ENCODE measurements at places on chromosomes 1 and 21. TPM values are rescaled to one million over a fixed set of nuclear protein-coding genes. Genes with fewer than 3 reads are reported as not detected.

DNA sequence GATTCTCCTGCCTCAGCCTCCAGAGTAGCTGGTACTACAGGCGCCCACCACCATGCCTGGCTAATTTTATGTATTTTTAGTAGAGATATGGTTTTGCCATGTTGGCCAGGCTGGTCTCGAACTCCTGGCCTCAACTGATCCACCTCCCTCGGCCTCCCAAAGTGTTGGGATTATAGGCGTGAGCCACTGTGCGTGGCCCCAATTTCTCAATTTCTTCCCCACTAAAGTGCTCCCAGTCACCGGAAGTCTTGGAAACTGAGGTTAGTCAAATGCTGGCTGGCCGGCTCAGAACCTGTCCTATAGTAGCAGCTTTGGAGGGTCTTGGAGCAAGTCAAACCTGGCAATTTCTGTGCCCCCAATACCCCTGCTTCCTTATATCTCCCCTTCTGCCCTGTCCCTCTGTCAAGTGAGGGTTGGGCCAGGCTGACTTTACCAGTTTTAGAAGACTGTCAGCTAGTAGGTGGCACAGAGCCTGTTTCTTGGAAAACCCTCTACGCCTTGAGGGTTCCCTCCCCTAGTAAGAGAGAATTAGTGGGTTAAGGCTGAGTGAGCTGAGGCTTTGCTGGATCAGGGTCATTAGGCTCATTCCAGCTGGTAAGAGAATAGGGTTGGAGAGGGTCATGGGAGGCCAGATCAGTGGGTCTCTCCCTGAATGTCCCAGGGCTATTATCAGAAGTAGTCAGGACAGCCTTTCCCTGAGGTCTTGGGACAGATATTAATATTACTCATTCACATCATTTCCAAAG, 8.3 kb upstream of the EPB41 start:
- DNase-seq: no peak

- DNase-seq: no peak
Measured at GRCh38 chr1:63971557-63971956, 197.7 kb downstream of the ROR1 start.

Gene F5
- total RNA-seq: 0.54 TPM

DNA sequence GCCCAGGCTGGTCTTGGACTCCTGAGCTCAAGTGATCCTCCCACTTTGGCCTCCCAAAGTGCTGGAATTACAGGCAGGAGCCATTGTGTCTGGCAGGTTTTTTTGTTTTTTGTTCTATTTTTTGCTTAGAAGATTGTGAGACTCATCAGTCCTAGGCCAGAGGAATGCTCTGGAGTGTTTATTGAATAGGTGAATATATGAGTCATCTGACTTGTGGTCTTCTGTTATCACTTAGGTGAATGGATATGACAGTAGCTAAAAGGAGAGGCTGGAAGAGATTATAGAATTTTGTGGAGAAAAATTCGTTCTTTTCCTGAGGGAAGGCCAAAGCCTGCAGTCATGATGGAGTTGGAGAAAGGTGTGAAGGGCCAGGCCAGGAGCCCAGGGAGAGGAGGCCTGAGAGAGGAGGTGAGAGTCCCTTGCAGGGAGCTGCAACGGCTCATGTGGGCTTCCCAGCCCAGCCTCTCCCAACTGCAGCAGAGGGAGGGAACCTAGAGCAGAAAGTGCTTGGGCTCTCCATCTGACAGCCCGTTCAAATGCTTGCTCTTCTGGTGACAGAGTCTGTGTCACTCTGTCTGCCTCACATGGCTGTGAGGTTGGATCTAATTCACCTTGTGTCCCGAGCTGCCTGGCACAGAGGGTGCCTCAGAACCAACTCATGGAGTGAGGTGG, 31.6 kb upstream of the ACOT11 start:
- DNase-seq: no peak

DNA sequence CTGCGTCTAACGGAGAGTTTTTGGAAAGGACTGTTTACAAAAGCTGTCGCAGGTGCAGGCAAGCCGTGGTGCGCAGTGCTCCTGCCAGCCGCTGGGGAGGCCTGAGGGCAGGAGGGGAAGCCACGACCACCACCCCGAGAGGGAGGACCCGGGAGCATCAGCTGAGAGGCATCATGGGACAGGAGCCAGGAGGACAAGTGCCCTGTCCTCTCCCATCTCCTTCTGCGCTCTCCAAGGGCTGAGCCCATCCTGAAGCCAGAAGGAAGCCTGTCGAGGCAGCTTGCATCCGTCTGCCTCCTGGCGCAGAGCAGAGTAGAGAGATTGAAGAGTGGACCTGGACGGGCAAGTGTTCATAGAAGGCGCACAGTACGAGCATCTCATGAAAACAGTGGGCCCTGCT, 310.9 kb downstream of the KIF26B start:
- no peak for DNase-seq

DNA sequence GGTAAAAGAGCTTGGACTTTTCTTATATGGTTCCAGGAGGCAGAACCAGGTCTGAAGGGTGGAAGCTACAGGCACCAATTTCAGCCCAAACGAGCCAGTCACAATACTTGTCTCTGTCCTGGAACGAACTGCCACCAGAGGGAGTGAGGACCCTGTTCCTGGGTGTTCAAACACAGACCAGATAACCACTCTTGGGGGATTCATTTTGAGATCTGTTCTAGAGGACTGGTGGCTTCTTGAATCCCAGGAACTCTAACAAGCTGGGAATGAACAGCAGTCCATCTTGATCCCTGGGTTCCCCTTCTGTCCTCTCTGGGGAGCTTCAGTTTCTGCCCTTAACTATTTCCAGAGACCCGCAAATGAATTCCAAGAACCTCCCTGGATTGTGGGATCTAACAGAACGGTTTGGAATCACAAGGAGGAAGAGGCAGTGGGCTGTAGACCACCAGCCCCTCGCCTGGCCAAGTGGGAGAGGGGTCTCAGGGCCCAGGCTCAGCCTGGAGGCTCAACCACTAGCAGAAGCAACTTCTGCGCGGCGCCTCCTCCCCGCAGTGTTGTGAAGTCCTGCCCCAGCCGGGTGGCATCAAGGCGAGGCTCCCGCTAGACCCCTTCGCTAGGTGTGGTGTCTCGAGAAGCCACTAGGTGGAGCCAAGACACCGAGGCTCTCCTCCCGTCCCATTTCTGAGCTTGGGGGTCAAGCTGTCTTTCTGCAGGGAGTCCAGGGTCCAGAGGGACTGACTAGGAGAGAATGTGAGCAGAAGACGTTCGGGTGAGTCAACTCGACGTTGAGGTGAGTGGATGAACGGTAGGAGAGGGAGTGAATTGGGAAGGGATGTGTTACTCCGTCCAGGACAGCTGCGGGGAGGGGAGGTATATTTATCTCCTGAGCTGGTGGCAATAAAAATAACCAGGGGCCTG, 12.1 kb upstream of the NES start:
- DNase-seq: peak; percentile 91

GRCh38 chr1:172246521-172247390, 173.7 kb upstream of the C1orf105 start:
- no peak for DNase-seq

DNA sequence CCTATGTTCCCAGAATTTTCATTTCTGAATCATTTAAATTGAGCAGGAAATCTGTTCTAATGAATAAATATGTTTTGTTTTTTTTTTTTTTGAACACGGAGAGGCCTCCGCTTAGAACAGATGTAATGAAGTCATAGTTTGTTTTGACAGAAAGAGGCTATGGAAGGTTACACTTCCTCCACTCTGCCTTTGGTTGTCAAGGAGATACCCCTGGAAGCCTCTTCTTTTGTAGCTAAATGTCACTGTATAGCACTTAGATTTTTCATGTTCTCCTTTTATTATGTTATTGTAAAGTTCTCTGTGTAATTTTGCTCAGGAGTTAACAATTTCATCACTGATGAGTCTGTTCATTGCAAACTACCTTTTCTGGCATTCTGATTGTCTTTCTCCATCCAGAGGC, 22.7 kb upstream of the GNG12 start:
- no peak for DNase-seq

DNA sequence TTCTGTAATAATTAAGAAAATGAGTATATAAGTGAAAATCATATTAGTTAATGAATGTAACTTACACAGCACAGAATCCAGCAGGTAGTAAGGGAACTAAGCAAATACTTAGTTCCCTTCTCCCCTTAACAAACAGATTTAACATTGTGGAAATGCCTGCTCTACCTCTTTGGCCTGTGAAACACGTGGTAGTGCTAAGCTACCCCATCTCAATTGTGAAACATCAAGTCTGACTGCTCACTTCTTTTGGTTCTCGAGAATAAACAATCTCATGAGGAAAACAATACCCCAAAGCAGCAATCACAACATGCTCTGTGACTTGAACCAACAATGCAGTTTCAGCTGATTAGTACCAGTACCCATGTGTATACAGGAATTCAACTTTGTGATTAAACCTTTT, 4.7 kb downstream of the MYSM1 start:
- no peak for DNase-seq

- DNase-seq: no peak
Measured at GRCh38 chr1:53766194-53766742, 27.3 kb upstream of the GLIS1 start.

GRCh38 chr1:199279872-199280645, 641.2 kb downstream of the PTPRC start:
- DNase-seq: no peak

- DNase-seq: peak; percentile 42
Measured at GRCh38 chr1:53559391-53559815, 100.2 kb downstream of the DMRTB1 start.

DNA sequence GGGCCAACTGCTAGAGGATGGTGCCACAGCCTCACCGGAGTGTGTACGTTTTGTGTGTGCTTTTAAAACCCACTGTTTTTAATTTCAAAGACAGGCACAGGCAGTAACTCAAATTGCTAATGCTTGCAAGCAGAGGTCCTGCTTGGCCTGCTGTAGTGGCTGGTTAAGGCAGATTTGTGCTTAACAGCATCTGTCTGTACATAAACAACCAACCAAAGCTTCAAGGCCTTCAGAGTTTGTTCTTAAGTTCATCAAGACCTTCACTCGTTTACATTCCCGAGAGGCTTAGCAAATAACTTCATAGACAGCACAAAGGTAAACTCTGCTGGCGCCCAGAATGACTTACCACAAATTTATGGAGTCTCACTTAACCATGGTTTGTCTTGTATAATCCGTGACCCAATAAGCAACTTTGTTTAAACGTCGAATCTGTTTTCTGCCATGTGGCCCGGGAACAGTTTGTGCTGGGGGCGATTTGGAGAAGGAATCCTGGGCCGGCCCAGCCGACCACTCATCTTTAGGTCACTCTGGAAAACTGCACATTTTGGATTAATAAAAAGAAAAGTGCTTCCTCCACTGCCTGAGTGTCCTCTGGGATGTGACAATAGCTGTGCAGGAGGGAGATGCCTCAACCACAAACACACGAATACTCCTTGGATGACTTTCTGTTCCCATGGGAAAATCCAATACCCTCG, 58.1 kb downstream of the CAPZB start:
- peak; percentile 82 for DNase-seq

DNA sequence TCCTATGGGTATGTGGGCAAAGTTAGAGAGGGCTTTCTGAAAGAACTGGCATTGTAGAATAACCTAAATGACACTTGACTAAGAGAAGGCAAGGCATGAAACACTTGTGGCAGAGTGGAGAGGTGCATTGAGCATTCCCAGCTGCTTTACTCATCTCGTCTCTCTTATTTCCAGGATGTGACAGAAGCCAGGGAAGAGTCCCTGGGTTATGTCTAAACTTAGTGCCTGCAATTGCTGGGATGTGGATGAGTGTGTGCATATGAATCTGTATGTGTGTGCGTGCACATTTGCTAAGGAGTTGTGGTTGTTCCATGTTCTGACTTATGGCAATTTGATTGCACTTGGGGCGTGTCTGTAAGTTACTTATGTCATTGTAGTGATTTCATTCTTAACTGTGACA, 1326.5 kb upstream of the B3GALT2 start:
- DNase-seq: no peak

DNA sequence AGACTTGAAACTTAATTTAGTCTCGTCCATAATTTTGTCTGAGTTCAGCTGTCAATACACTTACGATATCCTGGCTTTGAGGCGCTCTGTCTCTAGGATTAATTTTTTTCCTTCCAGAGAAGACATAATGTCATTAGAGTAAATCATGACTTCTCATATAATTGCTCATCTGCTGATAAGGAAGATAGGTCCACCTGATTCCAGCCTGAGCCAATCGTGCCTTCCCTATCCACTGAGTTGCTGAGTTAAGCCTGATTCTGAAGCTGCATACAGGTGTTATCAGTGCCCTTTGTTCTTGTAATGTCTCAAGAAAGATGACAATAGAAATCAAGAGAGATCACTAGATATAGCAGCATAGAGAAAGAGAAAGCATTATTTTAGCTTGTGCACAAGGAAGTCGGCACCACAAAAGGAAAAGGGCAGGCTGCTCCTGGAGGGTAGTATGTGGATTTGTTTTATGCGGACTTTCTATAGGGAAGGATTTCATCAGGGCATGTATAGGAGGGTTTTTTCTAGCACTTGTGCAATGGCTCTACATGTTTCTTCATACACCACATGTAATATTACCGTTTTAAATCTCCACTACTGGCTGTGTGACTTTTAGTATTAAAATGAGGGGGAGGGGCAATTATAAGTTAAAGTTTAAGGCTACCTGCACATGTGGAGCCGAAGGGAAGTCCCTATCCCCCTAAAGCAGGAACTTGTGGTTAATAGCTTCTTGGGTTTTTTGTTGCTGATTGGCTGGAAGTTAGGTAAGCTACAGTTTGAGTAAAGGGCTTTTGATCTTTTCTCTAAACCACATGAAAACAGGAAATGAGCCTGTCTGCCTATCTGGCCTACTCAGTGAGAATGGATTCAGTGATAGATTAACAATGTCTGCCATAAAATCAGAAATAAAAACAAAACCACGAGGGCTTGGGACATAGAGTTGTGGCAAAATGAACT, 133.4 kb downstream of the PLPPR5 start:
- DNase-seq: no peak

DNA sequence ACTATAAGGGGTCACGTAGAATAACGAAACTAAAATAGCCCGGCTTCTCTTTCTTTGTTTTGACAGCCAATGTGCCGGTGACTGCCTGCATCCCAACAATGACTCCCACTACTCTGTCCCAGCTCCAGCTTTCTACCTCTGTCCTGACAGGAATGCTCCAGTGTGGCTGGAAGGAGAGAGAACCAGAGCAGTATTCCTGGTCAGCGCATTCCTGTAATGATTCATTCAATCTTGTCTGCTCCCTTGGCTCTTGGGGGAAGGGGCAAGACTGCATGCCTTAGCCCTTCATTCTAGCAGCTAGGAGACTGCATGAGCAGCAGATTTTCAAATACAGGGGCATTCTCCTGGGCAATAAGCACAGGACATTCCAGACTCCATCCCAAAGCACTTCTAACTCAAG, 132.1 kb upstream of the PRMT6 start:
- no peak for DNase-seq

DNA sequence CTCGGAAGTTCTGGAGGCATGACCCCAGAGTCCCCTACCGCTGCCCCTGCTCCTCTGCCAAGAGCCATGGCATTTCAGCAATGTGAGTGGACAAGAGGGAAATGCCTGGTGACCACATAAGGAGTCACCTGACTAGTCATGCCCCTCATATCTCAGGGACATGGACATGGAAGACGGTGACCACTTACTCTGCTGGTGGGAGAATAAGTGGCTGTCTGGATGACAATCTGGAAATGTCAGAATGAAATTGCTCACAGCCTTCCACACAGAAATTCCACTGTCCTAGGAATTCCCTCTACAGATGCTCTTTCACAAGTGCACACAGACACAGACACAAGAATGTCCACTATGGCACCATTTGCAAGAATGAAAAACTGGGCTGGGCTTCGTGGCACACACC, 24.3 kb upstream of the PLEKHG5 start:
- DNase-seq: no peak
